ENCODE measurements at places on chromosomes 5 and 9.

- no peak for DNase-seq
- no peaks in the 10 kb centered on the region for H3K4me1 ChIP-seq
- no peaks in the 10 kb centered on the region for H3K27me3 ChIP-seq
These were observed 8.2 kb upstream of the FABP6 start for GRCh38 chr5:160221082-160221481.

DNA sequence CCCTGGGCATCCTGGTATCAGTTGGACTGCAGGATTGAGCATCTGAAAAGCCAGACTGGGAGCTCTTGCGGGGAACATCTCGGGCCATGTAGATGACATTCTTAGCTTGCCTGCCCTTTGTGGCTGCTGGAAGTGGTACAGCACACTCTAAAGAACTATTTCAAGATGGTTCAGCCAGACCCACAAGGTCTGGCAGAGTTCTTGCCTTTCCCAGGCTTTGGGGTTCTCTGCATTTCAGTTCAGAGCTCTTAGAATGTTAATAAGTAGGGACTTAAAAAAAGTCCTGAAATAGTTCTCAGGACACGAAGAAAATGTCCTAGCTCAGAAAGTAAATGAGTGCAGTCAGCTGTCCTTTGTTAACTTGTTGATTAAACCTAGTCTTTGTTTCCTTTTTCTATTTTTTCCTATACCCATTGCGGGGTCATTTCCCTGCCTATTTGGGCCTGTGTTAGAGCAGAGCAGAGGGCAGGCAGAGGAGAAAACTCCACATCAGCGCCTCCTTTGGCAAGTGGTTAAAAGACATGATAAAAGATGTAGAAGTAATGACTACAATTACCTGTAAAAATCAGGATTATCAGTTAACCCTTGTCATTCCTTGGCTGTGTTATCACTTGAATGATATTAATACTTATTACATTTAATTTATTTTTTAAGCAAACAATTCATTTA lies 291.5 kb downstream of the ZSWIM6 start:
- H3K4me3 ChIP-seq, result no peak overlapping the region
- H3K4me1 ChIP-seq, result peaks cover 16% of the 10 kb centered on the region
- peaks cover 26% of the 10 kb centered on the region for H3K27me3 ChIP-seq
- no peak for DNase-seq
- H3K36me3 ChIP-seq, result no peaks in the 10 kb centered on the region

DNA sequence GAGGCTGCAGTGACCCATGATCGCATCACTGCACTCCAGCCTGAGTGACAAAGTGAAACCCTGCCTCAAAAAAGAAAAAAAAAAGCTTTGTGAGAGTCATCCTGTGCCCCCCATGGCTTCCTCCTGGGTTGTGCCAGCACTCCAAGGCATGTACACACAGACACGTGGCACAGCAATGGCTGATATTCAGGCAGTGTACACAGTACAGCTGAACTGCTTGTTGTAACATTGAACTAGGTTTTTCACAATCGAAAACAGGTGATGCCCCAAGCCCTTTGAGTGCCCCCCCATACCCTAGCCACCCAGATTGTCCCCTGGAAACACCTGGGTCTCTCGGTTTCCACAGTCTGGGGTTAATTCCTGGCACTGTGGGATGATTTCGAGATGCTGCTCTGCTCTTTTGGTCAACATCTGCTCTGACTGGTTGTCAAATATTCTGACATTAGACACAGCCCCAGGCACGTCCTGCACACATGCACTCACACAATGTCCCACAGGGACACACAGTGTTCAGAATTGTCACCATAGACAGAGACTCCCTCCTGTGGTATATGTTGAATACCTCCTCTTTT lies 9.2 kb downstream of the SPINK4 start:
- no peaks in the 10 kb centered on the region for H3K4me1 ChIP-seq
- peaks cover 28% of the 10 kb centered on the region for H3K36me3 ChIP-seq
- H3K4me3 ChIP-seq, result no peak overlapping the region
- no peak overlapping the region for H3K27ac ChIP-seq
- no peak for DNase-seq

- H3K36me3 ChIP-seq, result no peaks in the 10 kb centered on the region
- no peaks in the 10 kb centered on the region for H3K4me1 ChIP-seq
- H3K27me3 ChIP-seq, result no peaks in the 10 kb centered on the region
- no peak overlapping the region for H3K27ac ChIP-seq
- DNase-seq, result no peak
- H3K4me3 ChIP-seq, result no peak overlapping the region
These were observed 33.8 kb upstream of the ACO1 start for GRCh38 chr9:32350682-32351081.

DNA sequence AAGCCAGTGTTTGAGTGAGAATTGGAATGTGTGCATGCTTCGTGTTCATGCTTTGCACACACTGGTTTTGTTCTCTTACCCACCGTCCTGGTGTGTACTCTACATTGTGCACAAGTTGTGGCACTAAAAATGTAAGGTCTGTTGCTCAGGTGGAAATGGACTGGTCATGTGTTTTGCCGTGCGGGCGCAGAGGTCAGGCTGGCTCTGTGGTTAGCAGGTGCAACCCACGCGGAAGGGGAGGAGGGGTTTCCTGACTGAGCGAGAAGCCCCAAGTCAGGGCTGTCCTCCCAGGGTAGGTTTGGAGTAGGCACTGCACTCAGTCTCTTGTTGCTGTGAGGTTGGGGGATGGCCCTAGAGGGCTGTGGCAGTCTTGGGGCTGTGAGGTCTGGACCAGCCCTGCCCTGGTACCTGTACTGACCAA lies 86.6 kb downstream of the EHMT1 start:
- H3K36me3 ChIP-seq, result no peaks in the 10 kb centered on the region
- H3K4me1 ChIP-seq, result peaks cover 54% of the 10 kb centered on the region
- no peaks in the 10 kb centered on the region for H3K27me3 ChIP-seq
- no peak overlapping the region for H3K27ac ChIP-seq
- no peak for DNase-seq
- H3K4me3 ChIP-seq, result peak overlapping the region; percentile 24

DNA sequence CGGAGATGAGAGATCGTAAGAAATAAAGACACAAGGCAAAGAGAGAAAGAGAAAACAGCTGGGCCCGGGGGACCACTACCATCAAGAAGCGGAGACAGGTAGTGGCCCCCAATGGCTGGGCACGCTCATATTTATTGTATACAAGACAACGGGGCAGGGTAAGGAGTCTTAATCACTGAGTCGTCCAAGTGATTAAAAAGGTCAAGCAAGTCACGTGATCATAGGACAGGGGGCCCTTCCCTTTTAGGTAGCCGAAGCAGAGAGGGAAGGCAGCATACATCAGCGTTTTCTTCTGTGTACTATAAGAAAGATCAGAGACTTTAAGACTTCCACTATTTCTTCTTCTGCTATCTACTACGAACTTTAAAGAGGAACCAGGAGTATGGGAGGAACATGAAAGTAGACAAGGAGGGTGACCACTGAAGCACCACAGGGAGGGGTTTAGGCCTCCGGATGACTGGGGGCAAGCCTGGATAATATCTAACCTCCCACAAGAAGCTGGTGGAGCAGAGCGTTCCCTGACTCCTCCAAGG lies 24.6 kb upstream of the QSOX2 start:
- H3K27ac ChIP-seq, result no peak overlapping the region
- H3K27me3 ChIP-seq, result no peaks in the 10 kb centered on the region

- H3K4me1 ChIP-seq, result peaks cover 6% of the 10 kb centered on the region
- no peak overlapping the region for H3K4me3 ChIP-seq
These were observed 12.5 kb downstream of the WNT8A start for GRCh38 chr5:138096363-138096762.

GRCh38 chr5:149374303-149374702 lies 4.8 kb downstream of the IL17B start:
- no peak overlapping the region for H3K27ac ChIP-seq
- H3K27me3 ChIP-seq, result peaks cover 3% of the 10 kb centered on the region
- DNase-seq, result no peak
- H3K4me1 ChIP-seq, result peaks cover 11% of the 10 kb centered on the region

DNA sequence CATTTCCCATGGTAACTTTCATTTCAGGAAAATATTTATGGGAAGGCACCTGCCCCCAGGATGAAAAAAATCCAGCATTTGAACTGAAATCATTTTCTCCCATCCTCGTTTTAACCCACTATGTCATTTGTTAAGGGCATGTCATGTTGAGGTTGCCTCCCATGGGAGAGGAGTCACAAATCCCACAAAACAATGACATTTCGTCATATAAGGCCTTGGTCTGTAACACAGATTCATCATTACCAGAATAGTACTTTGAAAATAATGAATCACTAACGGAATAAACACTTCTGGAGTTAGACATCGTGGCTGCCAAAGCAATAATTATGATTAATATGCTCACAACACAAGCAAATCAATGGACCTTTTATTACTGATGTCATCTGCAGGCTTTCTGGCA lies 274.1 kb downstream of the NDUFS4 start:
- no peaks in the 10 kb centered on the region for H3K36me3 ChIP-seq
- no peak overlapping the region for H3K27ac ChIP-seq
- DNase-seq, result no peak
- H3K27me3 ChIP-seq, result no peaks in the 10 kb centered on the region

DNA sequence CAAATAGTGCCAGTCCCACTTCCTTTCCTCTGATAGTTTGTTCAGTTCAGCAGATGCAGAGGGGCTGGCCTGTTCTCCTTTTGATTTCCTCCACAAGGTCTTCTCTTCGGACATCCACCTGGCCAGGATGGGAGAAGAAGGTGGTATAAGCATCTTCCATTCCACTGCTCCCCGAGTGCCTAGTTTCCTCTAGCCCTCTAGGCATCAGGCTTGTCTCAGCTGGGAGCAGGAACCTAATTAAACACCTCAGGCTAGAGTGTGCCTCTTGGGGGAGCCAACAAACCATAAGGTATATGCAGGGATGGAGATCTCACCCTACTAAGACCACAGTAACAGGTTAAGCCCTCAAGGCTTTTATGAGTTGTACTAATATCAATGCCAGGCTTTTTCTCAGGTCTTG lies 835 bp upstream of the DND1 start:
- DNase-seq, result no peak
- H3K4me1 ChIP-seq, result no peaks in the 10 kb centered on the region
- H3K36me3 ChIP-seq, result peaks cover 79% of the 10 kb centered on the region
- no peak overlapping the region for H3K27ac ChIP-seq

DNA sequence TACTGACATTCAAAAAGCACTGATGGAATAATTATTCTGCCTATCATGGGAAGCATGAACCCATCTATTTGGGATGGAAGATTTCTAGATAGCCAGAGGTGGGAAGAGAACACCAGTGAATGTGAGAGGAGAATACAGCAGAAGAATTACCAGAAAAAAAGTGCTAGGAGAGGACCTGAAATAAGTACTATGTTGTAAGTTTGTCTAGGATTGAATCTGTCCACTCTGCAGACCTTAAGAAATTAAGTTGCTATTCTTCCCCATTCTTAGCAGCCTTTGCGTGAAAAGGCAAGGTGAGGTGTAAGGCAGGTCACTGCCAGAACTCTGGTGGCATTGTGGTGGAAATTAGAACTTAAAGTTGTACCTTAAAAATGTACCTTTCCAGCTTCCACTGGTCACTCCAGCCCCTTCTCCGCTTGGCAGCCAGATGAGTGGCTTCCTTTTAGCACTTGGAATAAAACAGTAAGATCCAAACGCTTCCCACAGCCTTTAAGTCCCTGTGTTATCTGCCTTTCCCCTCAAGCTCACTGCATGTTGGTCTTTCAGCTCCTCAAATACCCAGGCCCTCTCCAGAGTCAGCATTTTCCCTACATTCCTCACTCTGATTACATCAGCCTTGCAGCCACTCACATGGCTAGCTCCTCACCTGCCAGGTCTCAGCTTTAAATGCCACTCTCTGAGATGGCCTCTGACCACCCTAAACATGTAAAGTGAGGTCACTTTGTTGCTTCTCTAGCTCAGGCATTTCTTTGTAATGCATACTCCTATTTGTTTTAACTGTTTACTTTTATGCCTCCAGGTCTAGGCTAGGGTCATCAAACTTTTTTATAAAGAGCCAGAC lies 253.0 kb downstream of the EPB41L4A start:
- H3K27ac ChIP-seq, result no peak overlapping the region
- no peak for DNase-seq
- peaks cover 54% of the 10 kb centered on the region for H3K36me3 ChIP-seq
- H3K27me3 ChIP-seq, result no peaks in the 10 kb centered on the region

DNA sequence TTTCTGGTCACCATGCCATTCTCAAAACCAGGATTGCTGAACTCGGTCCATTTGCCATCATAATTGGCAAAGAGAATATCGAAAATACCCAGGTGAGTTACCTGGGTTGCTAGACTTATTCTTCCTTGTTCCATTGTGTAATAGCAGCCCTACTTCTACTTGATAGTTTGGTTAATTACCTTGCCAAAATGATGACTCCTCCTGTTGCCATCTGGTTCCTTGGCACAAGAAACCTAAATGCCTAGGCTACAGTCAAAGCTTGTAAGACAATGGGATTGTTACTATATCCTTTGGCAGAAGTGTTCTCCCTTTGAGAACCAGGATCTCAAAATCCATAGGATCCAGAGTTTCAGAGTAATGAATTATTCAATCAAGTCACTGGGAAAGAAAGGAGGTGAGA lies 373.2 kb upstream of the ACTBL2 start:
- no peak for DNase-seq
- no peaks in the 10 kb centered on the region for H3K4me1 ChIP-seq
- no peaks in the 10 kb centered on the region for H3K36me3 ChIP-seq
- H3K27ac ChIP-seq, result no peak overlapping the region
- no peak overlapping the region for H3K4me3 ChIP-seq
- H3K27me3 ChIP-seq, result no peaks in the 10 kb centered on the region

DNA sequence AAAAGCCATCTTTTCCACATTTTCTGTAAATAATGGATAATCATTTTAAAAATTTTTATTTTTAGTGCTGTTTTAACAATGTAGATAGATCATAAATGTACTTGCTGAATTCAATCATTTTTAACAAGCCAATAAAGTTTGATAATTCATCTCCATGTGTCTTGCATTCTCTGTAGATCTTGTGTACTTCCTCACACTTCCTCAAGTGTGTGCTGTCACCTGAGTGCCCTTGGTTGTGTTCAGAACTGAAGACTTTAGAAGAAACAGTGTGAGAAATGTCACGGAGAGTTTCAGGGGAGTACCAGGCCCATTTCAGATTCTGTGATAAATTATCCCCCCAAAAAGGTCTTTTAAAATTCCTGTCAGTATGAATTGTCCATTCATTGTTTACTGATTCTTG lies 146.0 kb downstream of the NTRK2 start:
- no peak for DNase-seq
- no peak overlapping the region for H3K27ac ChIP-seq
- no peaks in the 10 kb centered on the region for H3K36me3 ChIP-seq
- H3K27me3 ChIP-seq, result no peaks in the 10 kb centered on the region

- H3K27ac ChIP-seq, result no peak overlapping the region
- H3K4me3 ChIP-seq, result no peak overlapping the region
- no peaks in the 10 kb centered on the region for H3K36me3 ChIP-seq
- no peaks in the 10 kb centered on the region for H3K4me1 ChIP-seq
These were observed 615.0 kb downstream of the HINT1 start for GRCh38 chr5:130549884-130550561.

DNA sequence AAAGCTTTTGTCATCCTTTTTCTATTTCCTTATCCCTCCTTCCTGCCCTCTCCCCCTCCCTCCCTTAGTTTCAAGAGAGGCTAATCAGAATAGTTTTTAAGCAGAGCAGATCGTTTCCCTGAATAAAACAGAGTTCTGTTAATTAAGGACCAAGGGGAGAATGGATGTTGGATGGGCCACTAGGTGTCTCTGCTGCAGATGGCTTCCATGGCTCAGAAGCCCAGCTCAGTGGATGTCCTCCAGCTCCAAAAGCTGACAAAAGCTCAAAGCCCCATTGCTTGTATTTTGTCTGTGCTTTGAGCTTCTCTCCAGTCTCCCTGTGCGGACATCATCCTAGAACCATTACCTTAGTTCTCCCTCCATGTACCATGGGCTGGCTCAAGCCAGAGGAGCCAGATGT lies 21.0 kb upstream of the NPR3 start:
- H3K27ac ChIP-seq, result no peak overlapping the region
- H3K36me3 ChIP-seq, result no peaks in the 10 kb centered on the region
- no peaks in the 10 kb centered on the region for H3K27me3 ChIP-seq
- H3K4me3 ChIP-seq, result no peak overlapping the region

Data from CD4-positive, alpha-beta T cell (primary cell).